ENCODE measurements at places on chromosomes 12 and 14.

DNA sequence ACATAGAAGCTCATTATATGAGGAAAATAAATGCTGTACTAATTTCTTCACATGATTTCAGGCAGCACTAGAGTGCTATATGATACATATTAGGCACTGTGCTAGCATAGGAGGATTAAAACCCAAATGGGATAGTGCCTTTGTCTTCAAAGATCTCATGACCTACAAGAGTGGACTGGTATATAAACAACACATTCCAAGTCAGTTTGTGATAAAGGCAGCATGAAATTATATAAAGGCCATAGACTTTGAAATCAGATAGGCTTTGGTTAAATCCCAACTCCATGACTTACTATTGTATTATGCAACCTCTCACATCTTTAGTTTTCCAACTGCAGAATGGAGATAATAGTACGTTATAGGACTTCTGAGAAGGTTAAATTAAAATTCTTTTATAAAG, 179.7 kb downstream of the RAD51B start:
- DNase-seq: no peak

- DNase-seq: no peak
Measured at GRCh38 chr14:103284574-103285467, 49.2 kb upstream of the EIF5 start.

- DNase-seq: no peak
Measured at GRCh38 chr12:71354871-71355270, 84.7 kb upstream of the LGR5 start.

DNA sequence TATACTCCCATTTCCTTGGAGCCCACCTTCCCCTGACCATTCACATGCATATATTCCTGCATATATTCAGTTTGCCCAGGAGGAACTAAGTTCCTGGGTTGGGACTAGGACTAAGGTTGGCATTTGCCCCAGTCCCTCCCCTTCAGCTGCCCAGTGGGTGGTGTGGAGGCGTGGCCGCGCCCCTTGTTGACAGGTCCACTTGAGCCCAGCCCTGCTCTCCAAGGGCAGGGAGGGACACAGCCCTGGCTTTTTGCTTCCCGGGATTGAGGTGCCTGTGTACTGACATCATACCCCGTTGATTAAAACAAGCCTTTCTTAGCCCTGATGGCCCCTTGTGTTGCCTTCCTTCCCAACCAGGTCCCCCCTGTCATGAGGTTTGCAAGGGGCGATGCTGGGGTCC, 7.3 kb downstream of the ERBB3 start:
- DNase-seq: no peak

DNA sequence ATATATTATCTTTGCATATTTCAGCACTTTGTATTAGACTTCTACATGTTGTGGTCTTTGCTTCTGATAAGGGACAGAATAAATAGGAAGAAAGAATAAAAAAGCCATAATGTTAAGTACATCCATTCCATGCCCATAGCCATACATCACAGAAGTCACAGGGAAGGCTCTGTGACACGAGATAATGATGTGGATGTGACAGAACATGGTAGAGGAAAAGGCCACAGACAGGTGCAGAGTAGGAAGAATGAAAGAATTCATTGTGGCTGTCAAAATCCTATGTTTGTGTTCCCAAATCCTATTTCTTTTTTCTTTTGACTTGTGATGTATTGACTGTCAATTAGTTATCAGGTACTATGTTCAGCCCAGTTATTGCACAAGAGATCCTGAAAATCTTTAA, 38.4 kb downstream of the BICD1 start:
- DNase-seq: no peak

DNA sequence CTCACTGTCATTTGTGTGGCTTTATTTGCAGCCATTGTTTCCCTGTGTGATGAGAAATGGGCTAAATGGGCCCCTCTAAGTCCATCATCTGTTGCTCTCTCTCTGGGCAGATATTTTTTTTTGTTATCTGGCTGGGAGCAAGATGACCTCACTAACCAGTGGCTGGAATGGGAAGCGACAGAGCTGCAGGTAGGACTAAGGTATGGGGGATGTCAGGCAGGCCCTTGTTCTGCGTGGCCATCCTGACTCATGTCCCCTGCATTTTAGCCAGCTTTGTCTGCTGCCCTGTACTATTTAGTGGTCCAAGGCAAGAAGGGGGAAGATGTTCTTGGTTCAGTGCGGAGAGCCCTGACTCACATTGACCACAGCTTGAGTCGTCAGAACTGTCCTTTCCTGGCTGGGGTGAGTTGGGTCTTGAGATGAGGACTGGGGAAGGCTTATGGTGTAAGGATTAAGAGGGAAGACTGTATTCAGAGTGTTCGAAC, 1.3 kb downstream of the MARS1 start:
- no peak for DNase-seq

DNA sequence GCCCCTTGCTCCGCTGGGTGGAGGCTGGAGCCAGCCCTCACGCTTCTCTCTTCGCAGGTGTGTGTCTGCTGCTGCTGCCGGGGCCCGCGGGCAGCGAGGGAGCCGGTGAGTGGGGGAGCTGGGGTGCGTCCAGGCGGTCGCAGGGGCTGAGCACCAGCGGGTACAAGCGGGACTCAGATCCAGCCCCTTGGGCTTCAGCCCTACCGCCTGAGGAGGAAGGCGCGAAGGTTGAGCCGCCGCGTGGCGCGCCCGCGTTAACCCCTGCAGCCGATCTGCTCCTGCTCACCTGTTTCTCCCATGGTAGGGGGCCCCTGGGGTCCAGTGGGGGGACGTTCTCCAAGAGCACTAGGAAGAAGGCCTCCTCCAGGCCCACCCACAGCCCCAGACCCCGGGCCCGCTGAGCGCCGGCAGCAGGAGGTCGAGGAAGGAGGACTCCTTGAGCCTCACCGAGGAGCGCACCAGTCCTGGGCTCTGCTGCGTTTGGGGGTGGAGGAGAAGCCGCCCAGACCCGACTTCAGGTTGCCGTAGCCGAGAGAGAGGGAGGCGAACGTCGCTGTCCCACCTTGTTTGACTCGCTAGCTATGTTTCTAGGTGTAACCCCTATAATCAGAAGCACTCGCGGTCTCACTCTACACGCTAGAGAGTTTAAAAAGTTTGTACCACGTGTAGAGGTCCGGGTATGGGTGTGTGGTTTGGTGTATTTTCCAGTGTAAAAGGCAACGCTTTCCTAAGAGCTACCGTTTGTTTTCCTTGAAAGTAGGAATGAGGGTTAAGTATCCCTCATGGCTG, 834 bp downstream of the COCH start:
- no peak for DNase-seq

DNA sequence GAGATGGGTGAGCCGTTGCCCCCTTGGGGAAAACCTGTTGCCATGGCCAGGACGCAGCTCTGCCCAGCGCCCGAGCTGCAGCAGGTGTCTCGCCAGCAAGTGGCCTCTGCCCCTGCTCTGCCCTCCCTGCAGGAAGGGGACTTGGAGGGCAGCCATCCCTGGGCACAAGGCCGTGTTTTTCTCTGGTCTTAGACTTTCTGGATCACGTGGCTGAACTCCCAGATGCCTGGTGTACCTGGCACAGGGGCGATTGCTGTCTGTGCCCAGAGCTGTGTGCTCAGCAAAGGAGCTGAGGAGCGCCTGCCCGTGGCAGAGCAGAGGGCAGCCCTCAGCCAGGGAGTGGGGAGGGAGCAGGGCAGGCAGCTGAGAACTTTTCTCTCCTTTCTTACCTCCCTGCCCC, 38.0 kb downstream of the TMEM63C start:
- no peak for DNase-seq
